ENCODE measurements at places on chromosomes 3 and 15.

DNA sequence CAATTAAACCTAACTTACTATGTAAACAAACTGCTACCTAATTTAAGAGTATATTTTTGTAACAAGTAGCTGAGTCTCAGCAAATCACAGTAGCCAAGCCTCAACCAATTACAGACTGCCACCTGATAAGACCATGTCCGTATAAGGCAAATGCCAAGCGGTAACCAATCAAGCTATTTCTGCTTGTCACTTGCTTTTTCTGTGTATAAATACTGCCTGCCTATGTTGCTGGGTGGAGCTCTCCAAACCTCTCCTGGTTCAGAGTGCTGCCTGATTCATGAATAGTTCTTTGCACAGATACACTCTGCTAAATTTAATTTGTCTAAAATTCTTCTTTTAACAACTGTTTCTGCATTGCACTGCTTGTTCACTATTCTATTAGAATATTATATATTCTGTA lies 42.6 kb downstream of the ZNF148 start:
- no peak for DNase-seq

- DNase-seq = no peak
Measured at GRCh38 chr3:140349938-140350337, 327.9 kb upstream of the TRIM42 start.

GRCh38 chr15:92524161-92524560 lies 130.5 kb downstream of the ST8SIA2 start:
- DNase-seq = no peak

DNA sequence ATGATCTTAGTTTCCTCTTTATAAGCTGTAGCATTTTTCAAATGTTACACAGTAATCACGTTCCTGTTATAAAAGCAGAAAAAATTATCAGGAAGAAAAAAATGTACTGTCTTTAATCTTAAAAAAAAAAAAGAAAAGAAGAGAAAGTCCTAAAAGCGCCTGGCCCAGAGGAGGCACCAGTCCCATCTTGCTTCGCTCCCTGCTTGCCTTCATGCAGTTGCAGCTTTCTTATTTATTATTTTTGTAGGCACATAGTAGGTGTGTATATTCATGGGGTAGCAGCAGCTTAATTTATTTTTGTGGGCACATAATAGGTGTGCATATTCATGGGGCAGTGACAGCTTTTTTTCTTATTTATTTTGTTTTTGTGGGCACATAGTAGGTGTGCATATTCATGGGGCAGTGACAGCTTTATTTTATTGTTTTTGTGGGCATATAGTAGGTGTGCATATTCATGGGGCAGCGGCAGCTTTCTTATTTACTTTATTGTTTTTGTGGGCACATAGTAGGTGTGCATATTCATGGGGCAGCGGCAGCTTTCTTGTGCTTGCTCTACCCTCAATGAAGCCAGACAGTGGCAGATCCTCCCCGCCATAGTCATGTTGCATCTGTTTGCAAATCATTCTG lies 5.5 kb upstream of the EHD4 start:
- DNase-seq = no peak

DNA sequence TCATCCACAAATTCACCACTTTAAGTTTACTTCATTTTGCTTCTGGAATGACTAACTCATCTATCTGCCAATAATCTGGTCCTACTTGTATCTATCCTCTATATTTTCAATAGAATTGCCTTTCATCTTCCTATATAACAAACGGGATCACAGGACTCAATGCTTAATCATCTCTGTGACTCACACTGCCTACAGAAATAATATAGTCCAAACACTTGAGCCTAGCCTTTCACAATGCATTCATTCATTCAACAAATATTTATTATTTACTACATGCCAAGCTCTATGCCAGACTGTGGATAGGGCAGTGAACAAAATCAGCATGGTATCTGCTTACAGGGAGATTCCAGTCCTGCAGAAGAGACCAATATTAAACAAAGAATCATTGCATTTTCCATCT lies 16.6 kb upstream of the AGTR1 start:
- no peak for DNase-seq

GRCh38 chr3:2653706-2654105 lies 456.5 kb downstream of the IL5RA start:
- DNase-seq = no peak

All from urothelium cell line (cell line).